ENCODE measurements at places on chromosomes 16 and 17.

DNA sequence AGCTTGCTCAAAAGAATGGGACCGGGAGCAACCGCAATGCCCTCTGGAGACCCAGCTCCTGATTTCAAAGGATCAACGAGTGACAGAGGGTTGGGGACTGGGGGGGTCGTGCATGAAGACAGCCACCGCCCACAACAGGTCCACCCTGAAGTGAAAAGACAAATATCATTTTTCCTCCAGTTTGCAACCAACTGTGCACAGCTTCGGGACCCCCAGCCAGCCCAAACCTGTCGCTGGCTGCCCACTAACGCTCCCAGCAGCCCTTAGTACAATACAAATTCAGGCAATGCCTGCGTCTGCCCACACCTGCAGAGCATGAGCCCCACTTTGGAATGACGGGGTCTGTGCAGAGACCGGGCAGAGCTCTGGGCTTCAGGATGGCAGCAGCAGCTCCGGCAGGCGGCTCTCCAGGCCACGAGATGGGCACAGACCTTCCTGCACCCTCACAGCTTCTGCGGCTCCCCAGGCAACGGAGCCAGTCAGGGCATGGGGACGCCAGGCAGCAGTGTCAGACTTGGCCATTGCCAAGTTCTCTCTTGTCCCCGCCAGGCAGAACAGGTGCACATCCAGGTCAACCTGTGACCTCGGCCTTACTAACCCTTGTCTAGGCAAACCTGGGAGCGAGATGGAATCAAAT, 60.1 kb downstream of the TBC1D16 start:
- DNase-seq = no peak

DNA sequence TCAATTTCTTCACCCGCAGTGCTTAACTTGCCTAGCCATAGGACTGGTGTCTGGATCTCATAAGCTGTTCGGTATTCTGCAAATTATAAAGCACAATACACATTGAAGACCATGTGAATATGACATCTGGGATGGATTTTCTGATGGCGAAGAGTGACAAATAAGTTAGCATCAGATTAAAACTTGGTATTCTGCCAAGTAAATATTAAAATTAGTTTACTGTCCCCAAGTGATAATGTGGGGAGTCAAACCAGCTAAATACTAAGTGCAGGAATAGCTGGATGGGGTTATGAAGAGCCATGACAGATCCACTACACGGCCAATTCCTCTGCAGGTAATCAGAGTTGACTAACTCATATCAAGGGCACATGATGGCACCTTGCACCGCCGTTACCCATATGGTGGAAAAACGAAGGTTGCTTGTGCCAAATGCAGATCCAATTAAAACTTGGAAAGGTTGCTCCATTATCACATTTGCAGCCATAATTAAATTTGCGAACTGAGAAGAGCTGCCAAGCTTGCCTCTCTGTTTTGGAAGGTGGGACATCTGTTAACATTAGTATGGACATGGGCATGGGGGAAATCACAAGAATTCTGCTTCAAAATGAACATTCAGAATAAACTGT, 114.9 kb upstream of the TOM1L1 start:
- no peak for DNase-seq

GRCh38 chr16:81324808-81325207, 10.0 kb downstream of the GAN start:
- no peak for DNase-seq

- no peak for DNase-seq
Observed at GRCh38 chr17:43936434-43936833, 5.8 kb downstream of the PPY start.

GRCh38 chr17:39564211-39564848, 43.4 kb downstream of the NEUROD2 start:
- DNase-seq = no peak

DNA sequence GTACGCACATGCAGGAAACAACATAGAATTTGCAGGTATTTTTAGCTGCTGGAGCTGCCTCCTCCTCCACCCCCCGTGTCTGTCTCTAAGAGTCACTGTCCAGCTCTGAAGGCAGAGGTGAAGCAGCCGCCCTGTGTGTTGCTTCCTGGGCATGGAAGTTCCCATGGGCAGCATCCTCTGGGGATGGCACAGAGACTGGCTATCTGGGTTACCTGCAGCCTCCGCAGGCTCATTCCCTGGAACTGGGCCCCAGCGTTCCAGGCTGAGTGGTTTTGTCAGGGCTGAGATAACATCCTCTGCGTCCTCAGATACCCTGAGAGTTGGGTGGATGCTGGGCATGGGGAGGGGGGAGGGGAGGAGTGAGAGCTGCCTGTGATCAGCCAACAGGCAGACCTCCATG, 41.5 kb upstream of the MRTFB start:
- no peak for DNase-seq
